ENCODE measurements at places on chromosomes 12 and 14. TPM values are rescaled to one million over a fixed set of nuclear protein-coding genes. Genes with fewer than 3 reads are reported as not detected.

GRCh38 chr12:91492648-91493047 is 310.0 kb upstream of the DCN start:
- no peak for DNase-seq

DNA sequence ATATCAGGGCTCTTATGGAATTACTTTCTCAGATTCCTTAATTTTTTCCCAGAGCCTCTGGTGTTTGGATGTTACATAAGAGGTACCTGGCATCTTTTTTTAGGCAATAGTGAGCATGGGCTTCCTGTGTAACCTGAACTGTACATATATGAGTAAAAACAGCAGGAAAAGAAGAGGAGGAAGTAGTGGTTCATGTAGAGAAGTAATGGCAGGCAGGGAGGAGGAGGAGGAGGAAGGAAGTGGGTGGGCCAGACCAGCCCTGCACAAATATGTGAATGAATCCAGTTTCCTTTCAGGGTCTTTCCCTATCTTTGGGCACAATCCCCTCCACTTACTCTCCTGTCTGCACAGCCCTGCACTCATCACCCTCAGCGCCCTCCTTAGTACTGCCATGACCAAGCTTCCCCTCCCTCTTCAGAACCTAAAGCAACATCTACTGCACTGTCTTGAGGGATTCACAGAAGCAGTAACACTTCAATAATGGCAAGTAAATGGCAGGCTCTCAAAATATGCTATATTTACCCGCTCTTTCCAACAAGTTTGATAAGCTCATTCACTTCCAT is 40.9 kb upstream of the GSG1 start:
- no peak for DNase-seq

GRCh38 chr12:122276242-122276641 is 9.9 kb upstream of the VPS33A start:
- DNase-seq = no peak

- no peak for DNase-seq
These were observed 44.8 kb downstream of the SSPN start for GRCh38 chr12:26239852-26240815.

Gene KRT83
- not detected for total RNA-seq

DNA sequence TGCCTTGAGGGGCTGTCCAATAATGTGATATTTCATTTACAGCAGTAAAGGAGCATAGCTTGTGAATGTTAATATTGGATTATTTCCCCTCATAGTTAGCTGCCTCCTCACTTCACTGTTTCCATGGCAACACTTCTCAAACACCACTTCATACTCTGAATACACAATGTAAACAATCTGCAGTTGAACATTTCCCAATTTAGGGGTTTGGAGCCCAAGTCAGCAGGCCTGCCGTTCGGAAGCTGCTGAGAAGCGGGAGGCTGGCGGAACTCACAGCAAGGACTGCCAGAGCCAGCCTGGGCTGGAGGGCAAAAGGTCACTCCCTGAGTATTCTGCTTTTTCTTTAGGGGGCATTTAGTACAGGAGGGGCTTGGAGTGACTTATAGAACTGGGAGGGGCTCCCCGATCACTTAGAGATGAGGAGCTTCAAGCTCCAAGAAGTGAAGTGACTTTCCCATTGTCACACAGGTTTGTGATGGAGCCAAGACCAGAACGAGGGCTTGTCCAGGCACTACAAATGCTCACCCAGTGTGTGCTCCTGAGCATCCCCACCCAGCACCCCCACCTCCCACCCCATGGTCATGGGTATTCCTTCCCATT is 12.1 kb upstream of the SLC24A4 start:
- DNase-seq = no peak

DNA sequence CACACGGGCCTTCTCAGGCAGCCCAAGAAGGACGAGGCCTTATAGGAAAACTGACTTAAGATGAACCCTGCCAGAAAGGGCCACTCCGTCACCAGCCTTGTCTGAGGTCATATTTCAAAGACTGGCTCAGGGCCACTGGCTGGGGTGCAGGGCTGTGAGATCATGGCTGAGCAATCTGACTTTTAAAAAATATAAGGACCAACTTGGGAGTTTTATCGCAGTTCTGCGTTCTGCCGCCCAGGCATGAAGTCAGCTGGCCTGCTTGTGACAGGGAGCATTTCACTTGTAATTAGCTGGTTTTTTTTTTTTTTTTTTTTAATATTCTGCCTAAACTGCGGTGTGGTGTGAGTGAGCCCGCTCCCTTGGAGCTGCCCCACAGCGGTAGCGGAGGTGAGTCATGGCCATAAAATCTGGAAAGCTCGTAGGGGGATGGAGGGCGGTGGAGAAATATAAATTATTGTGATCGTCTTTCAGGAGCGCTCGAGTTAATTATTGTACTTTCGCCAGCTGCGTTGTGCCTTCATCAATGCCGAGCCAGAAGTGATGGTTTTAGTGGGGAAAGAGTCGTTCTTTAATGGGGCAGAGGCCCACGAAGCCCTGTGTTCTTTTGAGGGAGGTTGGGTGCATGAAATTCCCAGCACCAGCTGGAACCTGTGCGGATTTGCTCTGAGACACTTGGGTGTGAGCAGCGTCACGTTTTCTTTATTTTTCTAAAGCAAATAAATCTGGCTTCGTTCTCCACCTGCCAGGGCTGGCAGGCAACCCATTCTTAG is 231.9 kb downstream of the C12orf75 start:
- peak; percentile 39 for DNase-seq

DNA sequence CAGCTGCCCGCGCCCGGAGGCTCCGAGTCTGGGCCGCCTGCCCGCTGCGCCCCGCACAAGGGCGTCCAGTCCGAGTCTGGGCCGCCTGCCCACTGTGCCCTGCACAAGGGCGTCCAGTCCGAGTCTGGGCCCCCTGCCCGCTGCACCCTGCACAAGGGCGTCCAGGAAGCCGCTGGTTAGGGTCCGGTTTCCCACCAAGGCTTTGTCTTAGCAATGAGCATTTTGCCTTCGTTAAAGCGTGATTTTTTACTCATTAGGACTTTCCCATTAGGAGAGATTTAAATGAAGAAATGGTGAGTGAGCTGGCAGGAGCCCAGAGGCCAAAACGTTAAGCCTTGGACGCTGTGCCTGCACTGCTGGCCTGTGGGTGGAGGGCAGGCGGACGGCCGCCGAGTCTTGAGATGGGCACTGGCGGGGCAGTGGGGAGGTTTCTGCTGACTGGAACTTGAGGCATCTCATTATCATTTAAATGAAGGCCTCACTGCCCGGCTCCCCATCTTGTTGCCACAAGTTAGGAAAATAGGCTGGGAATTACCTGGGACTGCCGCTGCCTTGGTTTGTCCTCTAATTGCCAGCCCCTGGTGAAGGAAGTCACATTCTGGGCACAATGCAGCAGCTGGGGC is 36.0 kb downstream of the FBRSL1 start:
- DNase-seq = no peak

- DNase-seq = no peak
These were observed 20.2 kb upstream of the DUSP16 start for GRCh38 chr12:12582895-12583303.

- no peak for DNase-seq
These were observed 13.9 kb downstream of the OR6C74 start for GRCh38 chr12:55258303-55258702.

DNA sequence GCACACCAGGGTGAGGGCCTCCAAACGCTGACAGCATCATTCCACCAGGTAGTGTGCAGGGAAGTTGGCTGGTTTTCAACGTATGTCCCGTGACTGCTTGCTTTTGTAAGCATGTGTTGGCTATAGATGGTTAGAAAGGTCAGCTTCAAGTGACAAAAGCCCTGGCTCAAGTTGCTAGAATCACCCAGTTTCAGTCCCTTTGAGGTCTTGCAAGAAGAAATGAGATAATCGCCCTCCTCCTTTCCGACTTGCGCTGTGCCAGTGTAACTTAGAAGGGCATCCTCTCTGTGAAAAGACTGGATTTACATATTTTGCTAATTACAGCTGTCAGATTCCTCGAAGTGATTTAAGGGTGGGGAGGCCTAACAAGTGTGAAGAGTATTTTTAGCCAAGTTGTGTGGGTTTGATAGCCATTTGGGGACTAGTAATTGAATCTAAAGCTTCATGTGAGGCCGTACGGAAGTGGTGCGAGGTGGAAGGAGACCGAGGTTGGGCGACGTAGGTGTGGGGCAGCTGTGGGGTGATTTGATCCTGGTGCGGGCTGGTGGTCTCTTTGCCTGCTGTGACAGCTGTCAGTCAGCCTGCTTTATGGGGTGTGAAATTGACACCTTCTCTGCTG is 94.7 kb downstream of the CHST11 start:
- peak; percentile 42 for DNase-seq

Gene CCDC197
- not detected for total RNA-seq

- DNase-seq = no peak
These were observed 18.4 kb downstream of the SLC2A3 start for GRCh38 chr12:7917392-7918267.

Measured in A673 (cell line).